ENCODE measurements at places on chromosomes 4 and X. TPM values are rescaled to one million over a fixed set of nuclear protein-coding genes. Genes with fewer than 3 reads are reported as not detected.
A peak's percentile ranks its signal among the peaks of the same experiment; 100 is the strongest.

DNA sequence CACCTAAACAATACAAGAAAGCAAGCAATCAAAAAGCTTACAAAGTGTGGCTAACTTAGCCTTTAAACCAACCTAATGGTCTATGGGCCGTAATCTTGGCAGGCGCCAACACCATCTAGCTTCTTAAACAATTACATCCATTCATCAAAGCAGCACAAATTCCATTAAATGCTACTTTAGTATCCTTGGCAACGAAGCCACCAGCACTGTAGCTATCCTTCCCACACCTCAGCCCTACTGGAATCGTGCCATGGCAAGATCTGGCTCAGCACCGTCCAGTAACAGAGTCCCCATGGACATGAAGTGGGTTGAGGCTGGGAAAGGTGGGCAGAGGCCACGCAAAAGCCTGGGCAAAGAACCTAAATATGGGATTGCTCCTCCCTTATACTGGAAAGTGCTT is 91.6 kb upstream of the MAP3K15 start:
- no peak for DNase-seq

- no peak for DNase-seq
Observed at GRCh38 chrX:3743801-3744439, 30.5 kb upstream of the PRKX start.

DNA sequence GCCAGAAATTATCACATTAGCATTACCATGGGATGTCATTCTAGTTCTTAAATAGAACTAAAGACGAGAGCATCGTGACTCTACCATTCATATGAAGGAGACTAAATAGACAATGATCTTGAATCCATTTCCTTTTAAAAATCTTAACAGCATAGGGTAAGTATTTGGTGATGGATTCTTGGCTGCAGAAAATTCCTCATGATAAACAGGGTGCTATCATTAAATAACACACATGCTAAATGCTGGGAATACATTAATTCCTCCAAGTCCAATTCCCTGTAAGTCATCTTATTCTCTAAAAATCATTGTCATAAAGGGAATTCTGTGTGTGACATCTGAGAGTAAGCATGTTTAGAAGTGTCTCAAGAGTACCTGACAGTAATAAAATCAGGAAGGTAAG is 470.4 kb upstream of the MAGEB2 start:
- no peak for DNase-seq

DNA sequence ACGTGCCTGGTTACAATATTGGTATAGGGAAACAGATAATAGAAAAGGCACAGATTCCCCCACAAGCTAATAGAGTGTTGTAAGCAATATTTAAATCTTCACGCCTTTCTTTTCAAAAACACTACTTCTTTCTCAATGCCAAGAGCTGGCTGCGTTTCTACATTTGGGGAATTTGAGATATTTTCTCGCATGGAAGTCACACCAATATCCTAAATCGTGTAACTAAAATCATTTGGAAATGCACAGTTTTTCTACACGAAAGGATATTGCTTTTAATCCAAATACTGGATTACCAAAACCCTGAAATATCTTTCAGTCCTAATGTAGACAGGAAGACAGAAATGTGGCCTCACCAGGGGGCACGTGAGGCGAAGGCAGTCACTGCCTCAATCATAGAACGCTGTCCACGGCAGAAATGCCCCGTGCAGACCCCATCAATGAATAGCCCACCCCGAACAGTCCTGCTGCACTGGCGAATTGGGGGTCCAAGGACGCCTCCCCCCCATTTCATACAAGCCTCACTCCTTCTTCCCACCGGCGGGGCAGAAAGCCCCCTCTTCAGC is 106.6 kb downstream of the NSUN7 start:
- DNase-seq = no peak

GRCh38 chr4:572594-572993 is 3.5 kb downstream of the TMEM271 start:
- no peak for DNase-seq

DNA sequence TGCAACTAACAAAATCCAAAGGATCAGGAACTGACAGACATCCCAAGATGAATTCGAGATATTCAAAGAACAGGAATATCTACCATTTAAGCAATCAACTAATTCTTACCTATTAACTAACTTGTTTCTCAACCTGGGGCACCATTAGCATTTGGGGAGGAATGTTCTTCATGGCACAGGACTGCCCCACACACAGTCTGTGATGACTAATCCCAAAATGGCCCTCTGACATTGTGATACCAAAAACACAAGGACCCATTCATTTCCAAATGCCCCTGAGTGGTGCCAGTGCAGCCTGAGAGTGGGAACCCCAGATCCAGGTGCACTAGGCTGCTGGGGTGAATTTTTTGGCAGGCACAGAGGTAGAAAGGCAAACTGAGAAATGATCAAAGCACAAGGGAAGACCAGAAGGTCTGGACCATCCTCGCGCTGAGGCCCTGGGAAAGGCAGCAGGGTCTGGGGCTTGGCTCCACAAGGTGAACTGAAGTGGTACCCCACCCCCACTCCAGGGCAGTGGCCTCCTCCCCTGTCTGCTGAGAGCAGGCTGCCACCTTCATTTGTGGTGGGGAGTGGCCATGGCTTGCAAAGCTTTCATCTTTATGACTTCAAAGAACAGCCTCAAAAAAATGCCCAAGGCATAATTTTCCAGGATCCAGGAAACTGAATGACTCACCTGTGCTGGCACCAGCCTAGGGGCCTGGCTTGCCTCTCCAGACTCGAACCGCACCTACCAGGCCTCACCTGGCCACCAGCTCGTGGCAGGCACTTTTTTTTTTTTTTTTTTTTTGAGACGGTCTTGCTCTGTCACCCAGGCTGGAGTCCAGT is 122.4 kb downstream of the BCOR start:
- no peak for DNase-seq

Gene MCF2
- 1.3 TPM for polyA plus RNA-seq

- DNase-seq = peak; percentile 89
Observed at GRCh38 chrX:47361538-47362511, 8.6 kb upstream of the ZNF157 start.

DNA sequence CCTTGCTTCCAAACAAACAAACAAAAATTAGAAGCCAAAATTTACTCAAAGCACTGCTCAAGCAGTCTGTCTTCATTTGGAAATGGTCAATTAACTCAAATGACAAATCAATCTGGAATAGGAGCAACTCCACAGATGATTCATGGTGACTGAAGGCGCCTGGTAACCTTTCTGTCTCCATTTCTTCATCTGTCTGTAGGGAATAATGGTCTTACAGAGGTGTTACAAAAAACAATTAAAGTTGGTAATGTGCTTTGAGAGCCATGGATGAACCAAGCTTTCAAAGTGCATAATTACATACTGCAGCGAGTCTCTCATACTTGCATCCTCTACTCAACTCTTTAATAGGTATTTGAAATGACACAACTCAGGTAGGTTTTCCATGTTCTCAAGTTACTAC is 38.3 kb upstream of the STAG2 start:
- DNase-seq = no peak

Gene SUPT20HL2
- polyA plus RNA-seq = not detected

GRCh38 chrX:136304493-136304892 is 3.7 kb downstream of the ADGRG4 start:
- DNase-seq = no peak

DNA sequence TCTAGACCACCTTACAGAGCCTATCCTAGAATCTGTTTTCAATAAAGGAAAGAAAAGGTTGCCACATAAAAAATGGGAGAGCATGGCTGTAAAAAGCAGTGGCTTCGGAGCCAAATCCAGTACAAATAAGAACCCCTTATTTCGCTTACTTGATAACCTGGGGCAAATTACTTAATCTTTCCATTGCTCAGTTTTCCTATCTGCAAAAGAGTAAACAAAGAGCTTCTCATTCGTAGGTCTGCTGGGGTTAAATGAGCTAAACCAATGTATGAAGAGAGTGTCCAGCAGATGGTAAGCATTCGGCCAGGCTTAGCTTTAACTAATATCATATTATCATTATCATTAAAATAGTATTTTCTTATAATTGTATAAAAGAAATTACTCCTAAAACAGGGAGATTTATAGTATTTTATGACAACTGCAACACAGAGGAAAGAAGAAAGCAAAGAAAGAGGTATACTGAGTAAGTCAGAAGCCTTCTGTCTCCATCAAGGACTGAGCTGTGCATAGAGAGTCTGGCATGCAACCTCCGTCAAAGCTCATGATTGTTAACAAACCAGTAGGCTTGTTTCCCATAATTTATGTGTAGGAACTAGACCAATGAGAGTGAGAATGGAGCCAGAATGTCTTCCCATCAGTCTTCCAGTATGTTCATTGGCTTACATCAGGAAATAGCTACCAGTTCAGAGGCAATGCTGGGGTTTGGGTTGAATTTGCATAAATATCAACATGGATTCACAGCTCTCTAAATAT is 364.9 kb downstream of the UNC5C start:
- DNase-seq = no peak

Gene NAP1L3
- 14.6 TPM for polyA plus RNA-seq

DNA sequence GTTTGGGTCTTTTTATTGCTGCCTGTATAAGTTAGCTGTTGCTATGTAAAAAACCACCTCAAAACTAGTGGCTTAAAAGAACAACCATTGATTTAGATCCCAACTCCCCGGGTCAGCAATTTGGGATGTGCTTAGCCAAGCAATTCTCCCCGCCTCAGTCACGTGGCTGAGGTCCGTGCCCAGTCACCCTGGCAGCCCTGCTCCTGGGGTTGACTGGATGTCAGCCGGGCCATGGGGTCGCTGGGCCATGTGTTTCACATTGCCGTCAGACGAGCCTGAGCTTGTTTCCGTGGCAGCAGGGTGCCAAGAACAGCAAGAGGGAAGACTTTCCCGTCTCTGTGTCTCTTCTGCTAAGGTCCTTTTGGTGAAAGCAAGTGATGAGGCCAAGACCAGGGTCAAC is 345.7 kb upstream of the FAT1 start:
- DNase-seq = no peak

- DNase-seq = no peak
Observed at GRCh38 chrX:39196192-39197102, 395.2 kb downstream of the MID1IP1 start.

DNA sequence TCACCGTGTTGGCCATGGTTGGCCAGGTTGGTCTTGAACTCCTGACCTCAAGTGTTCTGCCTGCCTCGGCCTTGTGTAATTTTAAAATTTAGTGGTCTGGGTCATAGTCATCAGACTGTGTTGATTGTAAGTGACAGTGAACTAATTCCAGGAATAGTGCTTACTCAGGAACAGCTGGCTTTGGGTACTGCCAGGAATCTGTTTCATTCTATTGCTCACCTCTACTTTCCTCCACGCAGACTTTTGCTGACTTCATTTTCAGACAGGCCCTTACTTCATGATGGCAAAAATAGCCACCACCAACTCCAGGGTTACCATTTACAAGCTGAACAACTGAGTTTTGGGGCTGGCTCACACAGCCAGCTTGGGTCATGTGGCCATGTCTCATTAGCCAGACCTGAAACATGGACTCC is 54.6 kb downstream of the FNIP2 start:
- no peak for DNase-seq

DNA sequence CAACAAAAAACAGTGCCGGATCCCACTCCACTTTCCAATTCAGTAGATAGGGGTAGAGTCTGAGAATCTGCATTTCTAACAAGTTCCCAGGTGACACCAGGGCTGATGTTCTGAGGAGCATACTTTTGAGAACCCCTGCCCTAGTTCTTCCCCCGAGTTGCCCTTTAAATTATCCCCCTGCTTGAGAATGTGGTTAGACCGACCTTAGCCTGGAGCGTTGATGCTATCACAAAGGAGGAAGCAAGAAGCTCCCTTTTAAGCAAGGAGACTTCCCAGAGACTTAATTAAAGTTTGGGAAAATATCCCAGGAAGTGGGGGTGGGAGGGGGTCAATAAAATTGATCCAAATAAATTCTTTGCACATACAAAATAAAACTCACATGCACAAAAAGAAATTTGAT is 485.9 kb downstream of the SMARCA1 start:
- no peak for DNase-seq

DNA sequence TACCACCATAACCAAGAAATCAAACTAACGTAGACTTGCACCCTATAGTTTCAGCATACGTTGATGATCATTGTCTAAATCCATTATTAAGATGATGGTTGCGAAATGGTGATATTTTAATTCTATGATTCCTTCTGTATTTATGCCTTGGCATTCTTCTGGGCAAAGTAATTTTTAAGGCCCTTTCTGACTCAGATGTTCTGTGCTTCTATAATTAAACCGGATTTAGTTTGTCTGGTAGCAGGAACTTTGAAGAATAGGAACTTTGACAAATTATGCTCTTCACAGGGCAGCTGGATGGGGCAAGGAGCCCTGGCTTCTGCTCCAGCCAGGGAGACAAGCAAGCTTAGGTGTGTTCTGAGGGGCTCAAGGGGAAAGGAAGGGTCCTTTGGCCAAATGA is 23.8 kb upstream of the PLAC1 start:
- DNase-seq = no peak

Gene TCEAL1
- 27.0 TPM for polyA plus RNA-seq

DNA sequence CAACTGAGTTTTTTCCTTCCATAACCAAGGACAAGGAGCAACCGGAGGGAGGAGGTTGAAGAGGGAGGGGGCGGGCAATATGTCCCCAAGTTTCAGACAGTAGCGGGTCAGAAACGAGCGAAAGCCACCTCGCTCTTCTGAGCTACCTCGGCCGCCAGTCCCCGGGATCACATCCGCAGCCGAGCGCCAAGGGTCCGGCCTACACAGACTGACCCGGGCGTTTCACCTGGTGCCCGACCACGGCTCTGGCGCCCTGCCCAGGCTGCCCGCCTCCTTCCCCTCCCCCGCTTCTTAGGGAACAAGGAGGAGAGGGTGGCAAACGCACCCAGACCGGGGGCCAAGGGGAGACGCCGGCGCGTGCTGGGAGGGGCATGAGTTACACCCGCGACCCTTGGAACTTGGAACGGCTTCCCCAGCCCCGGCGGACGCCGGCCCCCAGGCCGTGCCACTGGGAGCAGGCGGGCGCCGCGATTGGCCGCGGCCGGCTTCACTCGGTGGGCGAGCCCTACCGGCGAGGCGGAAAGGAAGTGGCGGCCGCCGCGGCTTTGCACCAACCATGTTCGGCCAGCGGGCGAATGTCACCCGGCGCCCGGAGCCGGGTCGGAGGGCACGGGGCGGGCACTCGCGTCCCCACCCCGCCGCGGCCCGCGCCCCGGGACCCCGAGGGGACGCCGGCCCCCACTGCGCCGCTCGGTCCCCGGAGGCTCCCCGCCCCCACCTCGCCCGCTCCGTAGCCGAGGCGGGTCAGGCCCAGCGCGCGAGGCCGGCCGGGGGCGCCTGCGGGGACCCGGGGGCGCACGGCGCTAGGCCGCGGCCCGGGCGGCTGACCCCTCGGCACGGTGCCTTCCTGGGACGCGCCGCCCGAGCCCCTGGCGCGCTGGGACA is 1.5 kb downstream of the IRF2 start:
- peak; percentile 61 for DNase-seq

DNA sequence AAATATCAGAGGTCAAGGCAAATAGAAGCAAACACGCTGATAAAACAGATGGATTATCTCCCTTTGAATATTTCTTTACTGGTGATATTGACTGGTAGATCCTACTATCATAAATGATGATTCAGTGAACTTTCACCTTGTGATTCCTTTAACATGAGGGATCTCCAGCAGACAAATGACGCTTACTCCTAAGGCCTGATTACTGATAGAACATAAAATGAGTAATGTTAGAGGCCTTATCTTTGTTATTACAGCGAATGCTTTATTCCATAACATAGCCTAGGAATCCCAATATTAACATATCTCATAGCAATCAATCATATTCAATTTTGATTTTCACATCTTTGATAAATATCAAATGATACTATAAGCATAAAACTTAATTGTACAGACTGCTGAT is 152.3 kb downstream of the SLC10A7 start:
- no peak for DNase-seq
